ENCODE measurements at places on chromosomes 1 and 21.

GRCh38 chr1:173016419-173016818 lies 34.3 kb downstream of the TNFSF18 start:
- DNase-seq: no peak

GRCh38 chr1:107683683-107684082 lies 281.3 kb downstream of the VAV3 start:
- DNase-seq: no peak

- no peak for DNase-seq
These were observed 39.1 kb downstream of the UBIAD1 start for GRCh38 chr1:11311816-11312755.

DNA sequence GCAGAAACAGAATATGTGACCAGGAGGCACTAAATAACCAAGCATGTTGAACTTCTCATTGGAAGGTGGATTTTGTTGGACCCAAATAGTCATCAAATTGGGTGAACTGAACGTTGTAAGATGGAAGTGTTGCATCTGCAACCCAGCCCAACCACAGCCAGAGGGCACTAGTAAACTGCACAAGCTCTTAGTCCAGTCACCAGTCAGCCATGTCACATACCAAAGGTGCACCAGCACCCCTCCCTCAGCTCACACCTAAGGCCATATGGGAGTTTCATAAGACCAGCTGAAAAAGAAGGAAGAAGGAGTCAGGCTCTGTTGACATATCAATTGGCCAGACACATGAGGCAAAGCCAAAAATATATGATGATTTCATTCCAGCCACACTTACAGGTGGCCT lies 481.7 kb upstream of the NR5A2 start:
- DNase-seq: no peak

- no peak for DNase-seq
These were observed 51.6 kb downstream of the GNG4 start for GRCh38 chr1:235597867-235598553.

- no peak for DNase-seq
These were observed 75.2 kb downstream of the RERE start for GRCh38 chr1:8742022-8742924.

DNA sequence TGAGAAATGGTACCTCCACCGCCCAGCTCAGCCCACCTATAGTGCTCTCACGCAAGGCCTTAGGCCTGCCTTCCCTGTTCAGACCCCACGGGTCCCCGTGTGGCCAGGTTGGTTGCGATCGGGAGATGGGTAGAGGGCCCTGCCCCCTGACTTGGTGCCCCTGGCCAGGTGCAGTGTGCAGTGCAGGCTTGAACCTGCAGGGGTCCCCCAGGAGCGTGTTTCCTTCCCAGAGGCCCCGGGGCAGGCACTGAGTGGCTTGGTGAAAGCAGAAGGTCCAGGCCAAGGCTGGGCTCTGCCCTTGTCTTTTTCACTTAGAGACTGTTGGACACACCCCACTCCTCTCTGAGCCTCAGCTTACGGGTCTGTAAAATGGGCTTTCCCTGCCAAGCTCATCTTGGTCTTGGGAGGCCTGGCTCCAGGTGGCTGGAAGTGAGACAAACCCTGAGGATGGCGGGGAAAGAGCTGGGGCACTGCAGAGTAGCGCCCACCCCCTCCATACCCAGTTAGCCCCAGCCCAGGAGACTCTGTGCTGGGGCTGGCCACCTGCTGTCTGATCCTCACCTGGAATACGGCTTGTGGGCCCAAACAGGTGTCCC lies 9.3 kb upstream of the HES5 start:
- DNase-seq: no peak

GRCh38 chr1:197302775-197303174 lies 34.7 kb downstream of the CRB1 start:
- no peak for DNase-seq

GRCh38 chr1:25973610-25974321 lies 24.1 kb downstream of the PAFAH2 start:
- DNase-seq: no peak

DNA sequence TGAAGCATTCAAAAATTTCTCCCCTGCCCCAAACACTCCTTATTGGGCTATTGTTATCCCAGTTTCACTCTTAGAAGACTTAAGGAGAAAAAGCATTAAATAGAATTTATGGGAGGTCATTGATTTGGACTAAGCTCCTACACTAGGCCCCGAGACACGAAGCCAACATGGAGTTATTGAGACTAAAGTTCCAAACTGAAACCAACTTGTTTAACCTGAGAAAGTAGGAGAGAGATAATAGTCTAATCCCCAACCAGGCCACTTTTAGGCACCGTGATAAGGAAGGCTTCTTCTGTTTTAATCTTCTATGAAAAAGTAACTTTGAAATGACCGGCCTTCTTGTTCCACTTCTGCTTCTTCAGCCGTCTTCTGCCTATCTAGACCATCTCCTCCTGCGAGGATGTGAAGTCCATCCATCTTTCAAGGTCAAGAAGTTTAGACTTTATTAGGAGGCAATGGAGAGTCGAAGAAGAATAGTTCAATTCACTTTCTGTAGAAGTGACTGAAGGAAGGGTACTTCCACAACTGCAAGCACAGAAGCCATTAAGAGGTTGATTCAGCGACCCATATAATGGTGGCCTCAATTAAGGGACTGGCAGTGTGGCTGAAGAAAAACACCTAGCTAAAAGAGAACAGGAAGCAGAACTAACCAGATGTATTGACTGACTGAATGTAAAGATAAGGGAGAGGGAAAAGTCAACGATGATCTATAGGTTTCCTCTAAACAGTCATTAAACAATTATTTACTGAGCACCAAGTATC lies 428.8 kb downstream of the SMYD3 start:
- DNase-seq: no peak

DNA sequence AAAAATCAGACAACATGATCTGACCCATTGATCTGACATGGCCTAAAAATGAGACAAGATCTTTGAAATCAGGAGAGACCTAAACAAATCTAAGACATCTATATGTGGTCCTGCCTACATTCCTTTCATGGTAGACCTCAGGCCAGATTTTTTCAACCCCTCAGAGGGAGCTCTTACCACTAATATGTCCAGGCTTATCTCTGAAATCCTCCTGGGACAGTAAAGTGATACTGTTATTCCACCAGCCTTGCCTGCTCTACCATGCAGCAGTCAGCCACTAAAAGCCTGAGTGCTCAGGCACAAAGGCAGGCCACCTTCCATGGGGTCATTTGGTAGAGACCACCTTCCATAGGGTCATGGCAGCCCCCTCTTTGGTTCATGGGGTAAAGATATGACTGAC lies 126.9 kb downstream of the TBX15 start:
- DNase-seq: no peak

DNA sequence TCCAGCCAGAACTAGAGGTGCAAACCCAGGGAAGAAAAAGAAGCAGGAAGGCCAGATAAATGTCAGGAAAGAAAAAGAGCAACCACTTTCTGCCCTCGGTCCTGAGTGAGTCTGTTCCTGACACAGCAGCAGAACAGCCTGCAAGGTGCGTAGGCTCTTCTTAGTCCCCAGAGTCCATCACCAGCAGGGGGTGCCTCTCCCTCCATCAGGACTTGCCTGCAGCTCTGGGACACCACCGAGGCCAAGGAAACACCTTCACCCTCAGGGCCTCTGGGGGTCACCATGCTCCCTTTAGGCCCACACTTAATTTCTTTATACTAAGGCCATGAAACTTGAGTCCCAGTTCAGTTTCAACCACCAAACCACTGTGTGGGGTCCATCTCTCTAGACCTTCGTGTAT lies 43.7 kb upstream of the NFASC start:
- peak; percentile 37 for DNase-seq

GRCh38 chr1:28509705-28510272 lies 3.9 kb downstream of the RCC1 start:
- no peak for DNase-seq

- no peak for DNase-seq
These were observed 73.3 kb downstream of the CD34 start for GRCh38 chr1:207837673-207838072.

DNA sequence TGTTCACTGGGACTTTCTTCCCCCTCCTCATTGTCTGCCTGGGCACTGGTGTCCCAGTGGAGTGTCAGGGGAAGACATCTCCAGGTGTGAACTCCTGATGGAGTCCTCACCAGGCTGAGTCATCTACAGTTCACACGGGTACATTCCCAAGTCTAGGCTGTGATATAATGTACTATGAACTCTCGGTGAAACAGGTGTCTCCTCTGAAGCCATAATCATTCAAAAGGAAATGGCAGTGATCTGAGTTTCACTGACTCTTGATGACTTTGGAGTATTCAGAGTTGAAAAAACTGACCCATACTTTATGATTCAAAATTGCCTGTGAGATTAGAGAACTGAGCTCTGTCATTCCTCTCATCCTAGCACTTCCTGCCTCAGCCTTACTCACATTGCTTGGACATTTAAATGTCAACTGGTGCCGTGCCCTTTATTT lies 9.1 kb downstream of the LAMC2 start:
- no peak for DNase-seq

- no peak for DNase-seq
These were observed 4.2 kb downstream of the STXBP3 start for GRCh38 chr1:108750476-108751181.

DNA sequence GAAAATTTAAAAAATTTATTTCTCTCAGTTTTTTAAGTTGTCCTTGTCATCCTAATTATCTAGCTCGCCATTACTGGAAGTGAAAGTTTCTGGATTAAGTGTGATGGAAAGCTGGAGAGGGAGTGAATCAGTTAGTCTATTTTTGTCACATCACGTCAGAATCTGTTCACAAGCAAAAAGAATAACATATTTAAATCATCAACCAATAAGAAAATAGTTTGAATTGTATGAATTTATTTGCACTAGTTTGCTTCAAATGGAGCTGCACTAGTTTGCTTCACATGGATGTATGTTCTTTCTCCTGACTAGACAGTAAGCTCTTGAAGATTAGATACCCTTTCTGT lies 22.8 kb downstream of the PHC2 start:
- DNase-seq: no peak

- DNase-seq: no peak
These were observed 16.9 kb upstream of the ECE1 start for GRCh38 chr1:21307210-21307609.

DNA sequence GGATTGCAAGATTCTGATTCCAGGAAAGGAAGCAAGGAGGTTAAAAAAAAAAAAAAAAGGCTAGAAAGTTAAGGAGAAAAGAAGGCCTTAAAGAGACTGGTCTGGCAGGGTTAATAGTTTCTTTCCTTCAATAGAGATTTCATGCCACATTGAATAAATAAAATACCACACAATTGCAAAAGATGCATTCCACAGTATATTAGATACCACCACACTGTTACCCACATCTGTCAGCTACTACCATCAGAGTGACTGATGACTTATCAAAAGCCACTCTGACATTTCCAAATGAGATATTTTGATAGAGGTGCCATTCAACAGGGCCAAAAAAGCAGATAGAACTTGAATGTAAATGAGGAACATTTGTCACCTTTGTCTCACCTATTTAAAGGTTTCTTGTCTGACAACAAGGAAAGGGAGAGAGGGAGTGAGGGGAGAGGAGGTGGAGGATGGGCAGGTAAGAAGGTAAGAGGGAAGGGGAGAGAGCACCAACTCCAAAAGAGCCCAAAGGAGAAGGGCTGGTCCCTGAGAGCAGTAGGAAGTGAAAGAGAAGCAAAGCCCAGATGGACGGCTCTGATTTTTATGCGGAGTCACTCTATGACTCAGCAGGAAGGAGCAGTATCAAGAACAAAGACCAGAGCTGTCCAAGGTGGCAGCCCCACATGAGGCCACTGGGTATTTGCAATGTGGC lies 38.3 kb downstream of the LRRN2 start:
- DNase-seq: peak; percentile 55

GRCh38 chr1:241767737-241768136 lies 80.3 kb upstream of the EXO1 start:
- DNase-seq: no peak

- DNase-seq: no peak
These were observed 102.3 kb downstream of the LACTBL1 start for GRCh38 chr1:22870201-22870871.

DNA sequence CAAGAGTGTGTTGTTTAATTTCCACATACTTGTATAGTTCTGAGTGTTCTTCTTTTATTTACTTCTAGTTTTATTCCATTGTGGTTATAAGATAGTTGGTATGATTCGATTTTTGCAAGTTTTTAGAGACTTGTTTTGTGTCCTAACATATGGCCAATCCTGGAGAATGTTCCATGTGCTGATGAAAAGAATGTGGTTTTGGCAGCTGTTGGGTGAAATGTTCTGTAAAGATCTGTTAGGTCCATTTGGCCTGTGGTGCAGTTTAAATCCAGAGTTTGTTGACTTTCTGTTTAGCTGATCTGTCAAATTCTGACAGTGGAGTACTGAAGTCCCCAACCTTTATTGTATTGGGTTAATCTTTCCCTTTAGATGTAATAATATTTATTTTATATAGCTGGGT lies 19.5 kb upstream of the TIPRL start:
- DNase-seq: no peak

DNA sequence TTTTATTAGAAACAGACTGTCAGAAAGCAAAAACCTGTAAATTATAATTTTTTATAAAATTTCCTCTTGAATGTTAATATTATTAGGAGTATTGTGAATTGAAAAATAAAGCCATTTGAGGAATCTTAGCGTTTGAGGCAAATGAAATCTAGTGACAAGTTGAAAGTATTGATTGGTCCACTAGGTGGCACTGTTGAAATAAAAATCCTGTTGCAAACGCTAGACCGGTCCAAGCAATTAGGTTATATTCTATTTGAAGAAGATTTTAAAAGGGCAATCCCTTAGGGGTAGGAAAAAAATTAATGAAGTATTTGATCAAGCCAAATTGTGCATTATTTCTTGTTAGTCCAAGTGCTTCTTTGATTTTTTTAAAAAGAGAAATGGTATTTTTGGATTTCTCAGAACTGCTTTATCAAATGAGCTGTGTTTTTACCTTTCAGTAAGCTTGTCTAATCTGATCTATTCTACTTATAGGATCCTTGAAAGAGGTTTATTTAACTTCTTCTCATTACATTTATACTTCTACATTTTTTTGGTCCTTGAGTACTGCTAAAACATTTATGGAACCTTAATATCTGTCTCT lies 57.7 kb downstream of the ATG4C start:
- peak; percentile 1 for DNase-seq

- no peak for DNase-seq
These were observed 42.4 kb downstream of the TRIM11 start for GRCh38 chr1:228364068-228364705.

DNA sequence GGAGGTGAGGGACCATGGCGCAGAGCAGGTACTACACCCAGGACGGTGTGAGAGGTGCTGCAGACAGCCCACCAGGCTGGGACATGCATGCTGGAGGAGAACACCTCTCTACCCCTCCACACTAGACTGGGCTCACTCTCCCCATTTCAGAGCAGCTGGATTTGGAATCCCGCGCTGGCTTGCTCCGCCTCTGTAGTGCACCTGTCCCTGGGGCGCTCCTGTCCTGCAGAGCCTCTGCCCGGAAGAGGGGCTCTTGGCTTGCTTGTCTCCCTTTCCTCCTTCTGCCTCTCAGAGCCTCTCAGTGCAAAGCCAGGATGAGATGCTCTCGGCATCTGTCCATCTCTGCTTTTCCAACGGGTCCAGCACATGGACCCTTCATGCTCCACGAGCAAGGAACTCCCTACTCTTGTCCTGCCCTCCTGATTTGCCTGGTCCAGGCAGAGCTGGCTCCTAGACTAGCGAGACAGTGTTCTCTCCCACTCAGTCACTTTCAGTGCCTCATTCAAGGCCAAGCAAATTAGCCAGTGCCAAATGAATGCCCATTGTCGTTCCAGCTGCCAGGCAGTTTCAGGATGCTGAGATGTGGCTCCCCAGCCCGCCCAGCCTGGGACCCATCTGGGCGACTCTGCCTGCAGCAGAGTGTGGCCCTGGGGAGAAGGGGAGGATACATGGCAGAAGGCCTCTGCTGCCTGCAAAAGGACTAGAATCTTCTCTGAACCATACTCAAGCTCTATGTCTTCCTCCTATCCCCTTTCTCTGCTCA lies 33.7 kb downstream of the CDCA8 start:
- no peak for DNase-seq

- DNase-seq: no peak
These were observed 5.7 kb downstream of the AHCYL1 start for GRCh38 chr1:109990302-109990653.

All from GM12891 (cell line).